ENCODE measurements at places on chromosomes 6 and 20. TPM values are rescaled to one million over a fixed set of nuclear protein-coding genes. Genes with fewer than 3 reads are reported as not detected.

GRCh38 chr20:4702562-4703280, 19.0 kb upstream of the PRND start:
- no peaks in the 10 kb centered on the region for H3K4me1 ChIP-seq
- H3K27me3 ChIP-seq: no peaks in the 10 kb centered on the region
- peaks cover 8% of the 10 kb centered on the region for H3K36me3 ChIP-seq
- no peak for DNase-seq

GRCh38 chr6:107079429-107079828, 35.9 kb downstream of the BEND3 start:
- no peak overlapping the region for H3K27ac ChIP-seq
- H3K27me3 ChIP-seq: no peaks in the 10 kb centered on the region
- H3K4me1 ChIP-seq: no peaks in the 10 kb centered on the region

DNA sequence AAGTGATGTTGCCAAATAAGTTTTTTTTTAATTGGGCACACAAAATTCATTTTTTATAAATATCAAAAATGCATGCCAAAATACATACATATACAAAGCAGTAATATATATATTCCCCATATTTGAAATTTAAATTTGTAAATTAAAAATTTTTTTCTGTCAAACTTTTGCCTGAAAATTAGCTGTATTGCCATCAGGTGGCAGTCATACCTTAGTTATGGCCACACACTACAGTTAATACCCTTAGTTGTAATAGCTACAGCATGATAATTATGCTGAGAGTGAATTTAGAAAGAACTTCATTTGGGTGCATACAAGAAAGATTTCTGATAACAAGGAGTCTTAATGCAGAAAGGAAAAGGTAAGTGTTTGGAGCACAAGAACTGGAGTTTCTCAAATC, 46.2 kb upstream of the SDHAF4 start:
- H3K27me3 ChIP-seq: no peaks in the 10 kb centered on the region
- H3K4me3 ChIP-seq: no peak overlapping the region
- peak; percentile 7 for DNase-seq

DNA sequence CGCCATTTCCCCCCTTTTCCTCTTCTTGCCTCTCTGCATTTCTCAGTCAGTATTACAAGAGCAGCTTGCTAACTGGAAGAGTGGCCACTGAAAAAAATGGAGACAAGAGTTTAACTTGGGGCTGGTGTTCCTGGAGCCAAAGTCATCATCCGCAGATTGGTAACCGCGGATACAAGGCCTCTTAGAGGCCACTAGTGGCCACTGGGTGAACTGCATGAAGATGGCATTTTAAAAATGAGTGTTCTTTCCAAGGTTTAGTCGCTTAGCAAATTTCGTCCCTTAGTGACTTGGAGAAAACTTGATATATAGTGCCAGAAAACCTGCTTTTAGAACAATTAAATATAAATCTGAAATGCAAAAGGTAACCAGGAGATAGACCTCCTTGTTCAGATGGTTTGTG, 4.8 kb downstream of the F13A1 start:
- H3K4me1 ChIP-seq: no peaks in the 10 kb centered on the region
- no peaks in the 10 kb centered on the region for H3K36me3 ChIP-seq
- peaks cover 2% of the 10 kb centered on the region for H3K27me3 ChIP-seq
- H3K4me3 ChIP-seq: no peak overlapping the region
- no peak overlapping the region for H3K27ac ChIP-seq

- no peaks in the 10 kb centered on the region for H3K36me3 ChIP-seq
- H3K4me3 ChIP-seq: no peak overlapping the region
- H3K27me3 ChIP-seq: no peaks in the 10 kb centered on the region
Measured at GRCh38 chr6:116773886-116774285, 8.4 kb upstream of the FAM162B start.

DNA sequence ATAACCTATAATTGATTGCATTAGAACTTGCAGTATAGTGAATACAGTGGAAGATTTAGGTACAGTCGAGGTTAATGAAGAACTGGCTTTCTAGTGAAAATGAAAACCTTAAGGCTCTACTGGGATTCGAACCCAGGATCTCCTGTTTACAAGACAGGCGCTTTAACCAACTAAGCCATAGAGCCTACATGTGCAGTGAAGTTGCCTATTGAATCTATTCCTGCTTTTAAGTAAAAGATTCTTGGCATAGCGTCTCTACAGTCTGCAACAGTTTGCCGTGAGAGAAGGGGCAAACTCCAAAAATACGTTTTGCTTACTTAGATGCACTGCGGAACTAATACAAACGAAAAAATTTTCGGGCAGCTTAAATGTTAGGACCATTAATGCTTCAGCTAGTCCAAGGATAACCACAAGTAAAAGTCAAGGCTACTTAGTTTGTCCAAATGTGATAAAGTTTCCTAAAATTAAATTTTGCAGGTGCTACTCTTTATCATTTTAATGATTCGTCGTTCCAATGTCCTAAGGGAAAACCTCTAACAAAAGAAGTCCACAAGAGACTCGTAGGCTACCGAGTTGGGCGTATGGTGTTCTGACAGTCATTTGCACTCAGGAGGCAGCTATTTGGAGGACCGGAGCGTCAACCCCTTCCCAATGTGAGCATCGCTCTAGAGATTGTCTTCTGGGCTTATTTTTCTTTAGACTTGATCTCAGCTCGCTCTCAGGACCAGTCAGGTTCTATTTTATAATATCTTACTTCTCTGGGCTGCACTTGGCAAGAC, 31.3 kb upstream of the ZSCAN23 start:
- no peaks in the 10 kb centered on the region for H3K36me3 ChIP-seq
- no peak overlapping the region for H3K4me3 ChIP-seq
- no peaks in the 10 kb centered on the region for H3K4me1 ChIP-seq
- peak; percentile 16 for DNase-seq

DNA sequence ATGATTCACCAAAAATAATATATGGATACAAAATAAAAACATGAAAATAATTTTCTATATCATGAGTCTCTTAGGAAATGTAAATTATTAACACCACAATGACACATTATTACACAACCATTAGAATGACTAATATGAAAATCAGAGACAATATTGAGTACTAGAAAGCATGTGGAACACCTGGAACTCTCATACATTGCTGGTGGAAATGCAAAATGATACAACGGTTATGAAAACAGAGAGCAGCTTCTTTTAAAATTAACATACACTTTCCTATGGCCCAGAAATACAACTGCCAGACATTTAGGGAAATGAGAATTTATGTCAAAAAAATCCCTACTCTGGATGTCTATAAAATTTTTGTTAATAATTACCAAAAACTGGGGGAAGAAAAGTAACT, 853.3 kb upstream of the MAN1A1 start:
- no peak for DNase-seq
- no peak overlapping the region for H3K4me3 ChIP-seq

- peaks cover 11% of the 10 kb centered on the region for H3K4me1 ChIP-seq
- no peak overlapping the region for H3K4me3 ChIP-seq
- H3K36me3 ChIP-seq: no peaks in the 10 kb centered on the region
- H3K27me3 ChIP-seq: no peaks in the 10 kb centered on the region
Measured at GRCh38 chr6:44122801-44123200, 4.5 kb downstream of the MRPL14 start.

GRCh38 chr6:79436241-79436640, 101.0 kb downstream of the LCA5 start:
- no peak overlapping the region for H3K27ac ChIP-seq
- no peaks in the 10 kb centered on the region for H3K27me3 ChIP-seq
- H3K4me1 ChIP-seq: no peaks in the 10 kb centered on the region
- no peak for DNase-seq

DNA sequence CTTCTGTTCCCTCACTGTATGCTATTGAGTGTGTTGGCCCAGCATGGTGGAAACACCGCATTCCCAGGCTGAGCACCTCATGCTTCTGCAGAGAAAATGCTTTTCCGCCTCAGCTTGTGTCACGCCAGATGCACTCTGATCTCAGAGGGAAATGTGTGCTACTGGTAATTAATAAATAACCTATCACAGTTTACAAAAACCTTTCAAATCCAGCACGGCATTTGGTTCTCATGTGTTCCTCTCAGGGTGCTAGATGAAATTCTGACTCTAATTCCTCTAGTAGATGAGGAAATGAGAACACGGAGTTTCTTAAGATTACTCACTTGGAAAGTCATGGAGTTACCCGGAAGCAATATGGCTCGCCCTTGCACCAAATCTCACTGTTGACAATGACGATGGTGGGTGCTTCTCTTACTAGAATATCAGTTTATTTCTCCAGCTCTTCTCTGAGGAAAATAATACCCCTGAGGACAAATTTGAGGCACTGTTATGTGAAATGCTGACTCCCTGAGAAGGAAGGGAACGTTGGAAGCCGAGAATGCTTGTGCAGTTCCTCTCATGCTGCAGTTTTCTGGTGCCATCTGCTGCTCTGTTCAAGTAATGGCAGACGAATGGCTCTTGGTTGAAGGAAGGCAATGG, 116.6 kb downstream of the RNF144B start:
- H3K4me3 ChIP-seq: peak overlapping the region; percentile 56
- peak; percentile 91 for DNase-seq
- H3K36me3 ChIP-seq: no peaks in the 10 kb centered on the region
- H3K27me3 ChIP-seq: no peaks in the 10 kb centered on the region
- H3K4me1 ChIP-seq: peaks cover 9% of the 10 kb centered on the region

DNA sequence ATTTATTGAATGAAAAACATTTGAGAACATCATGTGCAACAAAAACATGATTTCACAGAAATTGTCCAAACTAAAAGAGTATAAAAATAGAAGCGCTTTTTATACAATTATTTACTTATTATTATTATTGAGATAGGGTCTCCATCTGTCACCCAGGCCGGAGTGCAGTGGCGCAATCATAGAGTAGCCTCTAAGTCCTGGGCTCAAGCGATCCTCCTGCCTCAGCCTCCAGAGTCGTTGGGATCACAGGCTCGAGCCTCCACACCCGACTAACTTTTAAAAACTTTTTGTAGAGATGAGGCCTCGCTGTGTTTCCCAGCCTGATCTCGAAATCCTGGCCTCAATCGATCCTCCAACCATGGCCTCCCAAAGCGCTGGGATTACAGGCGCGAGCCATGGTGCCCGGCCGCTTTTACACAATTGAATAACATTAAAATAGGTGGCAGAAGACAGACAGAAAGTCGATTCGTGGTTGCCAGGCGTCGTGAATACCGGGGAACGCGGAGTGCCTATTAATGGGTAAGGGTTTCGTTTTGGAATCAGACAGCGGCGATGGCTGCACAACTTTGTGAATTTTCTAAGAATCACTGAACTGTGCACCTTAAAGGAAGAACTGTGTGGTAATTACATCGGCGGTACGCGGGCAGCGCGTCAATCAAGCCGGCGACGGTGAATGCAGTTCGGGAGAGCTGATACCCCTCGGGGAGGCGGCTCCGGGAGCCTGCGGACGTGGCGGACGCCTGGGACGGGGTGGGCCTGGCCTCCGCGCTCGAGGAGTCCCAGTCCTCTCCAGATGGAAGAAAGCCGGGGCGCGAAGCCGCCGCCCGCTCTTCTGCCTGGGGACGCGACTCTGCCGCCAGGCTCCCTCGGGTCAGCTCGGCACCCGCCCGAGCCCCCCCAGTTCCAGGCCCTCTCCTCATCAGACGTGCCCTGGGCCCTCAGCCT, 807 bp downstream of the TBC1D20 start:
- peak overlapping the region; percentile 86 for H3K27ac ChIP-seq
- peaks cover 5% of the 10 kb centered on the region for H3K4me1 ChIP-seq

- peak; percentile 65 for DNase-seq
- no peak overlapping the region for H3K27ac ChIP-seq
- no peaks in the 10 kb centered on the region for H3K27me3 ChIP-seq
- H3K4me1 ChIP-seq: no peaks in the 10 kb centered on the region
- no peaks in the 10 kb centered on the region for H3K36me3 ChIP-seq
- no peak overlapping the region for H3K4me3 ChIP-seq
Measured at GRCh38 chr6:26225848-26226578, 138.8 kb downstream of the HFE start.

DEFB132 gene
- 0.24 TPM for polyA plus RNA-seq

NOTCH4 gene
- 22.5 TPM for polyA plus RNA-seq

ADISSP gene
- 31.8 TPM for polyA plus RNA-seq

CMTR1 gene
- 17.3 TPM for polyA plus RNA-seq

MAPK13 gene
- polyA plus RNA-seq: 20.3 TPM
